Left ventricle myocardium inferior (tissue), 1 donor: ENCODE measurements at places on chromosomes 6 and 20.
A peak's percentile ranks its signal among the peaks of the same experiment; 100 is the strongest.

- no peak for DNase-seq
Observed at GRCh38 chr6:169271877-169272216, 18.2 kb upstream of the THBS2 start.

GRCh38 chr20:25459111-25459830, 51.8 kb downstream of the GINS1 start:
- DNase-seq, result no peak

GRCh38 chr6:149293244-149293643, 24.3 kb upstream of the TAB2 start:
- DNase-seq, result no peak

DNA sequence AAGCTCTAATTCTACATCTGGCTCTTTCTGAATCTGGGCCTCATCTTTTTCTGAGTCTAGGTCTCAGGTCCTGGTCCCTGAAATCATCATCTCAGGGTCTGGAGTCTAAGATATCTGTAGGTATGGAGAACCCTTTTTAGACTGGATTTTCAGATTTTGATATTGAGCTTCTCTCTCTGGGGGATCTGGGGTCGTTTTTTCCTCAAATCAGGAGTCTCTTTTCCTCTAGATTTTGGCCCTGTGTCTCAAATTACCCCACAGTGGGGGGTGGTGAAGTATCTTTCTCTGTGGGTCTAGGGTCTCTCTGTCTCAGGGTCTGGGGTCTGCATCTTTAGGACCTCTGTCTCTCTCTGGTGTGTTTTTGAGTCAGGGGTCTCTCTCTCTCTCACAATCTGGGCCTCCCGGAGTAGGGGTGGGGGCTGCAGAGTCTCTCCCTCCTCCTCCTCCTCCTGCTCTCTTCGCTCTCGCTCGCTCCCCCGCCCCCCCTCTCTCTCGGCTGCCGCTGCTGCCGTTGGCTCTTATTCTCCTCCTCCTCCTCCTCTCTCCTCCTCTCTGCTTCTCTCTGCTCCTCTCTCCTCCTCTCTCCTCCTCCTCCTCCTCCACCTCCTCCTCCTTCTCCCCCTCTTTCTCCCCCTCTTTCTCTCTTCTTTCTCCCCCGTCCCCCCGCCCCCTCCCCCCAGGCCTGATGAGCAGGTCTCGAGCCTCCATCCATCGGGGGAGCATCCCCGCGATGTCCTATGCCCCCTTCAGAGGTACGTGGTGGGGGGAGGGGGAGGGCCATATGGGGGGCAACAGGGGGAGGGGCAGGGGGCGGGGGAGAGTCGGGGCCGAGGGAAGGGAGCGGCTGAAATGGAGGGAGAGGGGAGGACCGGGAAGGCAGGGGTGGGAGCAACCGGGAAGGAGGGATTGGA, at the start of gene SYNGAP1:
SYNGAP1 (plus strand) TSS at position 486 of the 911 bp plus-strand sequence; CDS start at position 686, 200 bp downstream.
- peak; percentile 74 for DNase-seq

GRCh38 chr20:20741087-20742045, 28.9 kb upstream of the RALGAPA2 start:
- no peak for DNase-seq
